Activated CD4-positive, alpha-beta T cell treated with anti-CD3 and anti-CD28 coated beads, Interleukin-2, amount 50 U/mL, for 1 hour (primary cell): ENCODE measurements at places on chromosomes 6 and 20.

DNA sequence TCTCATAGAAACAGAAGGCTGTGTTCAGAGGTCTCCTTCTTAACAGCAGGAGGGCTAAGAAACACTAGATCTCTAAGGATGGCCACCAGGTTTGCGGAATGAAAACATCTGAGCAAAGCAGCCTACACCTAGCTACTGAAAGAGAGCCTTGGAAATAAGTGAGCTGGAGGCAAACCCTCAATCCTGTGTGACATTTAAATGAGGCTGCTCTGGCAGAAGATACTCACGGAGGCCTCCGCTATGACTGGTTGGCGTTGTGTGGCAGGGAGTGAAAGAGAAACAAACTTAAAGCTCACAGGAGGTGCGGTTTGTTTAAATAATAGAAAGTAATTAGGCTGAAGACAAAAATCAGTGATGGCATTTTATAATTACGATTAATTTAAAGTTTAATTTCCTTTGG lies 162.0 kb upstream of the RNF217 start:
- DNase-seq = no peak

DNA sequence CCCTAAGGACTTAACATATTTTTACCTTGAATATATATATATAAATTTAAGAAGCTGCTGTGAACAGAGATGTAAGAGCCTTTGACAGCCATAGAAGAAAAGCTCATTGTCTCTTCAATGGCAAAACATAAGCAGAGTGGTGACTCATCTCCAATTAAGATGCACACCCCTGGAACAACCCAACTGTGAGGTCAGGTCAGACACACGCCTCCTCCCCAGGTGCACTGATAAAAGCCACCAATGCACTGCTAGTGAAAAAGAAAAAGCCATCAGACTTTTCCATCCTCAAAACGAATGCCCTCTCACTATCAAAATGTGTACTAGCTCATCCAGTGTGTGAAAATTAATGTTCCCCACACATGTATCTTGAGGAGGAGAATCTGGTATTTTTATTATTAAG lies 100.1 kb downstream of the SMLR1 start:
- DNase-seq = no peak

DNA sequence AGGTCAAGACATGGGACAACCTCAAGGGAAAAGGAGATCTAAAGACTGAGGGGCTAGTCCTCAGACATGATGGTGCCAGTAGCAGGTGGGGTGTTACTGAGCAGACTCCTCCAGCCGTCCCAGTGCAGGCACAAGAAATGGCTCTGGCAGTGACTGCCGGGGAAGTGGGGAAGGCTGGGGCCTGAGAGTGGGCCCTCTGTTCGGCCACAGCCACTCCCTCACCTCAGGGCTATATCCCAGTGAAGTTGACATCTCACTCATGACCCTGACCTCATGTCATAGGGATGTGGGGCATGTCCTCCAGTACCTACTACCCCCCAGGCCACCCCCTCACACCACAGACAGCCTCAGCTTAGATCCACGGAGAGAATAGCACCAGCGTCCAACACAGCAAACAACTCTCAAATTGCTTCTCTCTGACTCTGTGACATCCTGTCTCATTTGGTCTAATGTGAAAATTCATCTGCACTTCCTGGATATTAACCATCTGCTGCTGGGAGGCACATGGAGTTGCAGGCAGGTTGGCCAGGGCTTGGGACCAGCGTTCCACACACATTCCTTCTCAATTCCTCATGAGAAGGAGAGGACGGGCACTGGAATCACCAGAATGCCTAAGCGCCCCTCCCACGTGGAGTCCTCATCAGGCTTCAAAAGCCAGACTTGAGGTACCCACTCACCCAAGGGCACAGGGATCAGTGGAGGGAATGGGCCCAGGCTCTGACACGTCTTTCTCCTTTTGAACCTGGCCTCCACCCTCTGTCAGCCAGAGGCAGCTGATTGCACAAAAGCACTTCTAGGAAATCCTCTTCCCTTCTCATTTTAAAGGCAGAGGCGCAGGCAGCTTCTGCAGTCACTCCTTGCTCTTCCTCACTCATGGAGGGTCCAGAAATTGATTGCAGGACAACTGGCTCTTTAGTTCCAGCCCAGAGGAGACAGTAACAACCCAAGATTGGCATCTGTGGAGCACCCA lies 163.6 kb upstream of the CST7 start:
- no peak for DNase-seq

DNA sequence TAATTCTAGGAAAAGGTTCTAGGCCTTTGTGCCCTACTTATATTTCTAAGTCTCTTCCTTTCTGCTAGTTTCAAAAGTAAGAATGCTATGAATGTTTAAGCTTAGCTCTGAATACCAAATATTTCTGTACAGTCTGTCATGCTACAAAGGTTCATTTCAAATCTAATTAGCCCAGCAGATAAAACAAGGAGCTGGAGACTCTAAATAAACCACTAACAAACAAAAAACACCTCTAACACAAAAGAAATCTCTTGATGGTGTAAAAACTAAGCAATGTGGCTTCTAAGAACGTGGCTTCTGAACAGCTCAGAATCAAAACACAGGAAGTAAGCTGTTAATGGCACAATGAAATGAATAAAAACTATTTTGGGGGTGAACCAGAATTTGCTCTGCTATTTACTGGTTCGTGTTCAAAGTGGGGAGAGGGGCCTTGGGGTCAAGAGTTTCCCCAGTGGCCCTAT lies 198.3 kb downstream of the BCAS1 start:
- no peak for DNase-seq

GRCh38 chr6:12803486-12803885 lies 86.9 kb downstream of the PHACTR1 start:
- DNase-seq = no peak

DNA sequence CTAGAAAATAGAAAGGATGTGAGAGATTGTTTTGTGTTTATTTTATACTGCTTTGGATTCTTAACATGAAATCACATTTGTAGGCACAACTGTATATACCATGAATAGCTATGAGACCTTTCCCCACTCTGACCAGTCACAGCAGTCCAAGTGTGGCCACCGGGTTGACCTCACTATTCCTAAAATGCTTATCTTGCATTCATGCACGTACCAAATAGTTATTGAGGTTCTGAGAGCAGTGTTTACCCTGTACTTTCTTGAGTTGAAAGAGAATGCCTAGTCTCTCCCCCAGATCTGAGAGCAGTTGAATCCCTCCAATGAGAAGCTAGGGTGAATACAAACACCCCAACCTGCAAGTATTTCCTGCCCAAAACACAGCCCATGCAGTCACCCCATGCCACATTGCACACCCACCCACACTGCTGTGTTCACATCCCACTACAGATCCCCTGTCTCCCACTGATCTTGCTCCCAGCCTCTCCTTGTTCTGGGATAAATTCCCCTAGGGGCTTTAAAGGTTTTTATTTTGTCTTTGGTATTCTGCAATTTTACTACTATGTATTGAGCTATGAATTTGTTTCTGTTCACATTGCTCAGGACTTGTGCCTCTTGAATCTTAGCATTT lies 51.6 kb downstream of the GOPC start:
- DNase-seq = no peak

DNA sequence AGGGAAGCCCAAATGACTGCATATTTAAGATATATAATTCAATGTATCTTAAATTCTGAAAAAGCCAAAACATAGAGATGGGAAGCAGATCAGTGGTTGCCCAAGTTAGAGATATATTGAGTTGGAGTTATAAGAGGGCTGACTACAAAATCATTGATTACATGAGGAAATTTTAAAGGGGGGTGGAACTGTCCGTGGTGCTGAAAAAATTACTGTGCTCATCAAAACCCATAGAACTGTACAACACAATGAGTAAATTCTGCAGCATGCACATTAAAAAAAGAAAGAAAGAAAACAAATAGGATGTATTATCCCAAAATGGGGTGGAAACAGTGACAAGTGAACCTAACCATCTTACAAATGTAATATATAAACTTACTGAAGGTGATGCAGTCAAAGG lies 100.9 kb downstream of the FUT9 start:
- no peak for DNase-seq

GRCh38 chr6:53728570-53729194 lies 63.1 kb upstream of the KLHL31 start:
- peak; percentile 44 for DNase-seq

DNA sequence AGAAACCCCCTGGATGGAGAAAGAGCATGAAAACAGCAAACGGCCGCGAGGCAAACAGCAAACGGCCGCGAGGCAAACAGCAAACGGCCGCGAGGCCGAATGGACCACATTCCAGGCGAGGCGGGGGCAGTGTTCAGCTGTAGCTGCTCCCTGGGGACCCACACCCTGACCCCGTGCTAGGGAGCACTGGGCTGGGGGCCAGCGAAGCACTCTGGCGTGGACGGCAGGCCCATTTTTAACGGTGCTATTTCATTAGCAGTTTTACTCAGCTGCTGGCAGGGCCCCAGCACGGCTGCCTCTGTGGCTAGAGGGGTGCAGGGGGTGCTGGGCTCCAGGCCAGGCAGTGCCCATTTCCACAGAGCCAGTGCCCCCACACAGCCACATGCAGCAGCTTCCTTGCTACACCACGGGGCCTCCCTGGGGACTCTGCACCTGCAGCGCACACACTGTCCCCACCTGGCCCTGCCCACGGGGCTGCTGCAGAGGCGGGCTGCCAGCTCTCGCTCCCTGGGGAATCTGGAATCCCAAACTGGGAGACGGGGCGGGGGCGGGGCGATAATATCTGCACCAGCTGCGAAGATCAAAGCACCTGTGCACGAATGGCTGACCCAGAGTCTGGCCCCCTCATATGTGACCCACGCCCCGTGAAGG lies 35.6 kb upstream of the SLCO4A1 start:
- no peak for DNase-seq

DNA sequence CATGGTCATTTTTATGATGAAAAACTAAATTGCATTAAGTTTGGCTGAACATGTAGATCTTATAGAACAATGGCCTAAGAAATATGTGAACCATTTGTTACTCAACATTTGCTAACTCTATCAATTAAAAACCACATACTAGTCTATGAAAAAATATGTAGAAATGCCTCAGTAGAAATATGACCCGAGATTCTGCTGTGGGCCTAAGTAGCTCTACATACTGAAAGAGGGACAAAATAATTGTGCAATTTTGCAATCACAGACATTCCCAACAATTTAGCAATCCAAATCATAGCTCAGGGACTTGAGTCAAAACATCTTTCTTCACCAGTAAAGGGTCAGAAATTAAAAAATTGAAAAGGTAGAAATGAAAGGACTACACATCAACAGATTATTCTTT lies 619.0 kb downstream of the FRK start:
- DNase-seq = no peak

- DNase-seq = no peak
These were observed 36.2 kb upstream of the SCUBE3 start for GRCh38 chr6:35177596-35177995.

DNA sequence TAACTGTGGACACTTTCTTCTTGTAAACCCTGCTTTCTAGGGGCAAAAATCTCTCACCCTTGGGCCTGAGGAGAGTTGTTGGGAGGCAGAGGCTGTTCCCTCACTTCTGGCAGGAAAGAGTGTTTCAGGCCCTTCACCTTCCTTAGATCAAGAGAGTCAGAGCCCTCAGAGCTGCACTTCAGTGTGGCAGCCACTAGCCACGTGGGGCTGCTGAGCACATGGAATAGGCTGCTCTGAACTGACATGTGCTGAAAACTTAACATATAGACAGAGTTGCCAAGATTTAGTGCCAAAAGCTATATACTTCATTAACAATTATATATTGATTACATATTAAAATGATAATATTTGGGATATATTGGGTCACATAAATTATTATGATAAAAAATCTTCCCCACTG lies 4.4 kb upstream of the LMBRD1 start:
- no peak for DNase-seq

DNA sequence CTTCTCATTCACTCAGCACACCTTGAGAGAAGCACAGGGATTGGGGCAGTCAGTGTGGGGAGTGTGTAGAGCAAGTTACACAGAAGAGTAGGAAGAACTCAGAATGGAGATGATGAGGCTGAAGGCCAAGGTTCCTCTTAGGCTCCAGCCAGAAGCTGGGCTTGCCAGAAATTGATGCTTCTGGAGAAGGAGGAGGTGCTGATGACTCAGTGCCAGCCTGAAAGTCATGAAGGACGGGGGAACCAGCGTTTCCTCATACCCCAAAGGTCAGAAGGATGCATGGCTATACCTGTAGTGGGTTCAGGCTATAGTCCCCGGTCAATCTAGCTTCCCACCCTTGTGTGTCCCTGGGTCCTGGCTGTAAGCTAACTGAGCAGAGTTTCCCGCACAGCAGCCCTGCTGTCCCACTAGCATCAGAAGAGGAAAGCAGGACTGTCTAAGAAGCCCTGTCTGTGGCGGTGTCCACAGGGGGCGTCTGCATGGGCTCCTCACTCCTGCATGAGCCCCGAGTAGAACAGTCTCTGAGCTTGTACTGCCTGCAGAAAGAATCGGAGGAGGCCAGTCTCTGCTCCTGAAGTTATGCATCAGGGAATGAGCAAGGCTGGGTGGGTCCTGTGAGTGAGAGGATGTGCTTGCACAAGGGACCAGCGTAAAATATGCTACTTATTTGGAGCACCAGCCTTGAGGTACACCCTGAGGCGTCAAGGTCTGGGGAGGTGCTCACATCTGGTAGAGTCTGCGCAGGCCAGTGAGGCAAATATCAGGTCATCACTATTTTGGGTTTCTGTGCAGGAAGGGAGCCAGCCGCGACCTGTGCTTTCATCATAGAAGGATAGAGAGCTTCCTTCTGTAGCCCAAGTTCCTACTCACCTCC lies 148.5 kb downstream of the MRPL14 start:
- DNase-seq = no peak
